Activated T-helper 2 cell treated with anti-CD3 and anti-CD28 coated beads, Interferon-gamma antibody, Interleukin-2, Interleukin-4, amounts not matched to agents 10 μg/mL and 5 μg/mL and 100 μg/mL, durations not matched to agents 14 hours and 24 hours and 36 hours (primary cell): ENCODE measurements at places on chromosomes 13 and 19. TPM values are rescaled to one million over a fixed set of nuclear protein-coding genes. Genes with fewer than 3 reads are reported as not detected.

DNA sequence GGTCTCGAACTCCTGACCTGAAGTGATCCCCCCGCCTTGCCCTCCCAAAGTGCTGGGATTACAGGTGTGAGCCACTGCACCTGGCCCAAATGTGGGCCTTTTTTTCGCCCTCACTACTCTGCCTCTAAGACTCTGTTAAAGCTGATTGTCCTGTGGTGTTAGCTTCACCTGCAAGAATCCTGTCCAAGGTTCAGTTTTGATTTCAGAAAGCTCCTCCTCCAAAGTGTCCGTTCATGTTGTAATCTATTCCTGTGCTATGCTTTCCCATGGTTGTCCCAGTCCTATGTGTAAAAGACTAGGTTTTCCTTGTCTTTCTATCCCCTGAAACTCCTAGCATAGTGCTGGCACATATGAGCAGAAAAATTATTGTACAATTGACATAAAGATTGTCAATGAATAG is 440.9 kb downstream of the KLF5 start:
- DNase-seq: no peak

DNA sequence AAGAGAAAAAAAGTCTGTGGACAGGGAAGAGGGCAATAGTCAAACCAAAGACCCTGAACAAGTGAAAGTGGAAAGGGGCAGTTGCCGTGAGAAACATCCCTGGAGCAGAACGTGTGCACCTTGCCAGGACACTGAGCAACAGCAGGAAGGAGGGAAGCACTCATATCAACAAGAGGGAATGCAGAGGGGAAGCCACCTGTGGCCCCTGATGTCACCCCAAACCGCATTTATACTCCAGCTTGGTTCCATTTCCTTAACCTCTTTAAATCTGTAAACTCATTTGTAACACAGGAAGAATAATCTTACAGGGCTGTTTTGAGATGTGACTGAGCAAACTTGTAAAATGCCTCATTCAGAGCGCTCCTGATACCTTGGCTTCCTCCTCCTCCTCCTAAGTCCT is 698.8 kb downstream of the DIAPH3 start:
- DNase-seq: no peak

The ZNF878 gene
- 0.98 and 1.3 TPM in 2 replicates for total RNA-seq

The DCT gene
- 0.07 TPM in 1 of 2 replicates, not detected in the other for total RNA-seq

The B3GNT3 gene
- total RNA-seq: not detected in 2 replicates

The SIGLEC11 gene
- total RNA-seq: not detected in 2 replicates

The RXFP2 gene
- total RNA-seq: not detected in 2 replicates

DNA sequence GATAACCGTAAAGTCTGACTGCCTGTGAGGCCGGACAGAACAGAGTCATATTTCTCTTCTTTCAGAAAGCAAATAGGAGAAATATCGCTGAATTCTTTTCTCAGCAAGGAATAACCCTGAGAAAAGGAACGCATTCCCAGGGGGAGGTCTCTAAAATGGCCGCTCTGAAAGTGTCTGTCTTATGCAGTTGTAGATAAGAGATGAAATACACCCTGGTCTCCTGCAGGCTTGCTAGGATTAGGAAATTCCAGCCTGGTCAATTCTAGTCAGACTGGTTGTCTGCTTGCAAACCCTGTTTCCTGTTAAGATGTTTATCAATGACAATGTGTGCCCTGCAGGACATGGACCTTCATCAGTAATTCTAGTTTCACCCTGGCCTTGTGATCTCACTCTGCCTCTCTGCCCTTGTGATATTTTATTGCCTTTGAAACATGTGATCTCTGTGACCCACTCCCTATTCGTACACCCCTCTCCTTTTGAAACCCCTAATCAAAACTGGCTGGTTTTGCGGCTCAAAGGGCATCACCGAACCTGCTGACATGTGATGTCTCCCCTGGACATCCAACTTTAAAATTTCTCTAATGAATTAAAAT is 934.8 kb upstream of the SPRY2 start:
- DNase-seq: no peak

DNA sequence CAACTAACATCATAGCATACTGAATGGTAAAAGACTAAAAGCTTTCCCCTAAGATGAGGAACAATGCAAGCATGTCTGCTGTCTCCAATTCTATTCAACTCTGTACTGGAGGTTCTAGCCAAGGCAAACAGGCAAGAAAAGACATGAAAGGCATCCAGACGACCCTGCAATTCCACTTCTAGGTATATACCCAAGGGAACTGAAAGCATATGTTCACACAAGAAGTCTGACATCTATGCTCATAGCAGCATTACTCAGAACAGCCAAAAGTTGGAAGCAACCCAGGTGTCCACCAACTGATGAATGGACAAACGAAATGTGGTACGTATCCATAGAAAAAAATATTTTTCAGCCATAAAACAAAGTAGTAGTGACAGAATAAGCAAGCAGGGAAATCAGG is 39.1 kb downstream of the PEPD start:
- no peak for DNase-seq

The ZNF560 gene
- not detected in 2 replicates for total RNA-seq

DNA sequence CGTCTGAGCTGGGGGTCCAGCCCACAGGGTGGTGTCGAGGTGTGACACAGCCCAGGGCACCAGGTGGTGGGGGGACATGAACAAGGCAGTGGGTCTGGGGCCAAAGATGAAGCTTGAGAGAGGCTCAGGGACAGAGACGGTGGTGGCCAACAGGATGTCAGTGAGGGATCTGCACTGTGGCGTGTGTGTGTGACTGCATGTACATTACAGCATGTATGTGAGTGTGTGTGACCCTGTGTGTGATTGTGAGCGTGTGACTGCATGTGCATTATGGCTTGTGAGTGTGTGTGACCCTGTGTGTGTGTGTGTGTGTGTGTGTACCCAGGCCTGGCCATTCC is 1.6 kb downstream of the ADAMTS10 start:
- no peak for DNase-seq

The INSR gene
- 2.4 TPM in 2 replicates for total RNA-seq

The RAB4B gene
- 50.1 and 50.4 TPM in 2 replicates for total RNA-seq

The UHRF1 gene
- total RNA-seq: 137 and 138 TPM in 2 replicates

The FOXA3 gene
- total RNA-seq: 0.37 and 0.60 TPM in 2 replicates

- DNase-seq: no peak
These were observed 214.5 kb downstream of the TEX29 start for GRCh38 chr13:111534751-111535522.

The FFAR2 gene
- not detected in 2 replicates for total RNA-seq

DNA sequence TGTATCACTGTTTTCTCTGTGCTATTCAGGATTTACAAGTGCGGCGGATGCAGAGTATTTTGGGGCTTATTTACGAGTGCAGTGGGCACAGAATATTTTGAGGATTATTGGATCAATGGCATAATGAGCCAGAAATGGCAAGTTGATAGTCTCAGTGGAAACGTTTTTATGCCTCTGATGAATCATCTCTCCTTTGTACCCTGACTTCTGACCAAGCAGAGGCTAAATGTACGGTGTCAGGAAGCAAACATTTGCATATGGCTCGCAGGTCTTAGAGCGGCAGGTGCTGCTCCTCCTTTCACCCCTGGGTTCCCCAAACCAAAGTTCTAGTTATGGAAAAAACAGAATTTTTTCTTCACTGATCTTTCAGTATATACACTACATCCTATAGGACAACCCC is 94.5 kb downstream of the LIG4 start:
- DNase-seq: no peak

The APBA3 gene
- total RNA-seq: 45.4 and 50.0 TPM in 2 replicates

The CYP4F3 gene
- 0.09 and 0.14 TPM in 2 replicates for total RNA-seq

GRCh38 chr19:15631817-15632216 is 8.9 kb upstream of the CYP4F3 start:
- DNase-seq: no peak

DNA sequence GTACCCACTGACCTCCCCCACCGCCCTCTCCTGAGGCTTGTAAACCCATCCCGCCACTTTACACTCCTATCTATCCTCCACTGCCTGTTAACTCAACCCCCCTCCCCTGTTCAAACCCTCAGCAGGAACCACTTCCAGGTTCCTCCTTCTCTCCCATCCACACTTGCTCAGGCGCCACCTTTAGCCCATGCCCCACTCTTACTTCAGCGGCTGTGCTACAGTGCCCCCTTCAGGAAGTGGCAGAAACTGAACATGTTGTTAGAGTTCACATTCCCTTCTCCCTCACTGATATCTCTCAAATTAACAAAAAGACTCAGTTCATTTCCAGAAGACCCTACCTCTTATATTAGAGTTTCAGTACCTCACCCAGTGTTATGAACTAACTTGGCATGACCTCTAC is 49.4 kb downstream of the ZNF91 start:
- DNase-seq: no peak

The GPR18 gene
- total RNA-seq: 7.4 and 8.4 TPM in 2 replicates

DNA sequence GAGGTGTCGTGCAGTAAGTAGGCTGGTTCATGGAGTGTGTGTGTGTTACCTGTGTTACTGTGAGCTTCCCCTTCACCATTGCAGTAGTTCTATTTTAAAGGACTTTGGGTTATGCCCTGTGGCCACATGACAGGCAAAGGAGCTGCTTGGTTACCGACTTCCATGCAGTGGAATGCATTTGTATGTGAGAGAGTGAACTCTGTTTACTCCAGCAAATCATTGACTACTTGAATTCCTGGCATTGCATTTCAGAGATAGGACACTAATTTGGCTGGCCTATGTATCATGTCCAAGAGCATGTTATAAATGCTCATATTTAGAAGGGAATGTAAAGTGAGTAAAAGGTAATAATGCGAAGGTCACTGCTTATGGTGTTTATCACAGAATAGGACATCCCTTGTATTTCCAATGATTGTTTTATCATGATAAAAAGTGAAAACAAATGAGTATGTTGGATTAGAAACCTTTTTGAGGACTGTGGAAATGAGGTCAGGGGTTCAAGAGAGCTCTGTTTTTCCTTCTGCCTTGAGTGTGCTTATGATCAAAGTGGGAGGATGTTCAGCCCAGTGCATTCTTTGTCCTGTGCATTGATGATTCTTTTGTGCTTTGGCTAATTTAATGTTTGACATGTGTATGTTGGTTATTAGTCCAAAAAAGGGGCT is 156.5 kb downstream of the LMO7 start:
- no peak for DNase-seq

DNA sequence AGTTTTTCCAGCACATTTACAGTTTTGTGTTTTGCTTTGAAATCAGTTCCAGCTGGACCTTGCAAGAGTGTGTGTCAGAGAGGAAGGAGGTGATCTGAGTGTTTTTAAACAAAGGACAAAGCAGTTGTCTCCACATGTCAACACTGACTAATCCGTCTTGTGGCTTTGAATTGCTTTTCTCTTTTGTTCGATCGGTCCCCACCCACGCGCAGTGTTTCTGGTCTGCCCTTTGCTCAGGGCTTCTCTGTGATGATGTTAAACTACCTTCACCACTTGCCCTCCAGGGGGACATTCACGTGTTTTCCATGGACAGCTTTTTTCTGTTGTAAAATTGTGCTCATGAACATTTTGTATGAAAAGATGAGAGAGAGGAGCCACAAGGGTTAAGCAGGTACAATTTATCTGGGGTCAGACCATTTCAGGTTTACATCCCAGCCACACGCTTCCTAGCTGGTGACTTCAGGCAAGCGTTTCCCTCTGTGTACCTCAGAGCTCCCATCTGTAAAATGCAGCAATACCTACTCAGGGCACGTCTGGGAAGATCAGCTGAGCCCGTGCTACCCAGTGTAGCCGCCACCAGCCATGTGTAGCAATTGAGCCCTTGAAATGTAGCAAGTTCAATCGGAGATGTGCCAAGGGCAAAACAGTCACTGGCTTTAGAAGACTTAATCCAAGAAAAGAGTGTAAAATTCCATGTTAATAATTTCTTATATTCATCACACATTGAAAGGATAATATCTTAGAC is 13.5 kb upstream of the PLA2G4C start:
- DNase-seq: no peak

DNA sequence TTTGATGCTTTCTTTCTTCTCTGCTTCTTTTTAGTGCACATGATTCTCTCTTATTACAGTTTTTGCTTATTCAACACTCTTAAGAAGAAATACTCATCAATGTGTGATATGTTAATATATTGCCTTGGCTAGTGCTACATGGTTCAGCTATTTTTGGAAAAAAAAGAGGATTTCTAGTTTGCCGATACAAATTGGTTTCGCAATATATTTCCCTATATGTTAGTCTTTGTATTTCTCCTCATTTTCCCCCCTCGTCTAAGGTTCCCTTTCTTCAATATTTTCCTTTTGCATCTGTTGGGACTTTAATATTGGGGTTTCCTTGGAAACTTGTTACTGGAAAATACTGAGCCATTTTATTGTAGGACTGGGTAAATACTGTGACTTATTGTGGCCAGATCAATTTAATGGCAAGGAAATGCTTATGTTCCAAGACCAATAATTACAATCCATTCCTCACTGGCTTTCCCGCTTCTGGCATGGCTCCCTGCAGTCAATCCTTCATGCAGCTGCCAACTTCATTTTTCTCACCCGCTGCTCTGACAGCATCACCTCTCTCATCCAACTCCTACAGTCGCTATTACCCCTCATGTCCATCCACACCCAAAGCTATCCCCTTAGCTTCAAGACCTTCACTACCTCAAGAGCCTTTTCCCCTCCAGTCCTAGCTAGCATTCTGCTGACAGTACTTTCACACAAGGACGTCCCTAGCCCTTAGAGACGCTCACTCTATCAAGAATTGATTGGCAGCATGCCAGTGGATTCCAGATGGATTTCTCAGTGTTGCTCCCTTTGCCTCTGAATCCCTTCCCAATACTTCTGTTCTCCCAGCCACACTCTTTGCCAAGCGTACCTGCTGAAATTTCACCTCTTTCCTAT is 280.1 kb upstream of the TMTC4 start:
- no peak for DNase-seq

DNA sequence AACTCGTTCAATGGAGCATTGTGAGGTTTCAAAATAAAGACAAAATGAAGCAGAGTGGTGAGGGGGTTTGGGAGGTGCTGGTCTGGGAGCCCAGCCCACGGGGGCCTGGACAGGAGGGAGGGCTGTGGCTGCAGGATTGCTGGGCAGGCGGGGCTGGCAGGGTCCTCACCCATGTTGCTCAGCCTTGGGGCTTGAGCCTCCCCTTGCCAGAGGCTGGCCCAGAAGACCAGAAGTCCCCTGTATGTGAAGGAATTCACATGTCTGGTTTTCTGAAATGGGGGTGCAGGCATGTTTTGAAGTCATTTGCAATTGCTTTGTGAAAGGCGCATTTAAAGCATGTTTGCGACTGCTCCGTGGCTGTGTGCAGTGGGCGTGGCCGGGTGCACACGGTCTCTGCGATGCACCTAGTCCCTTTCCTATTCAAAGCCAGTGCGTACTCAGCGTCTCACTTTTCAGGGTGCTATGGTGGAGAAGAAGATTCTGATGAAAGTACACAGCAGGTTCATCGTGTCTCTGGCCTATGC is 2.3 kb downstream of the GRK1 start:
- DNase-seq: no peak

The CCNA1 gene
- 4.3 and 5.0 TPM in 2 replicates for total RNA-seq

The BEST2 gene
- 0.11 TPM in 1 of 2 replicates, not detected in the other for total RNA-seq

- no peak for DNase-seq
These were observed 7.6 kb downstream of the PNKP start for GRCh38 chr19:49859682-49860335.

The CEACAM20 gene
- not detected in 2 replicates for total RNA-seq

DNA sequence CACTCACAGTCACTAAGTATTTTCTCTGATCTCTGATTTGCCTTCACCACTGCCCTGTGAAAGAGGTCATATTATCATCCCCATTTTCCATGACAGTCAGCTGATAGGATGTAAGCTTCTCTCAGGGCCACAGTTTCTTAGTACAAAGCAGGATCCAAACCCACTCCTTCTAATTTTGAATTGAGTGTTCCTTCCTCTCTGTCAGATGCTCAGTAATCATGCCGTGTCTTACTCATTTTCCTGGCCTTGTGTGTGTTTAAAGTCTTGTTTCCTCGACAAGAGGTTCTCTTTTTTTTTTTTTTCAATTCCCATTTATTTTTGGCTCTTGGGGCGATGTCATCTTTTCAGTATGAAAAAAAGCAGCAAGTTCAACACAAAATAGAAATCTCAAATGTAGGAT is 72.3 kb downstream of the NAA16 start:
- DNase-seq: no peak

GRCh38 chr13:91804724-91805123 is 406.3 kb downstream of the GPC5 start:
- DNase-seq: no peak
